NCI-H82 (cell line): ENCODE measurements at places on chromosomes 3 and 15.
A peak's percentile ranks its signal among the peaks of the same experiment; 100 is the strongest.

GRCh38 chr3:27720899-27721716 lies 1.0 kb downstream of the EOMES start:
- no peak for DNase-seq

DNA sequence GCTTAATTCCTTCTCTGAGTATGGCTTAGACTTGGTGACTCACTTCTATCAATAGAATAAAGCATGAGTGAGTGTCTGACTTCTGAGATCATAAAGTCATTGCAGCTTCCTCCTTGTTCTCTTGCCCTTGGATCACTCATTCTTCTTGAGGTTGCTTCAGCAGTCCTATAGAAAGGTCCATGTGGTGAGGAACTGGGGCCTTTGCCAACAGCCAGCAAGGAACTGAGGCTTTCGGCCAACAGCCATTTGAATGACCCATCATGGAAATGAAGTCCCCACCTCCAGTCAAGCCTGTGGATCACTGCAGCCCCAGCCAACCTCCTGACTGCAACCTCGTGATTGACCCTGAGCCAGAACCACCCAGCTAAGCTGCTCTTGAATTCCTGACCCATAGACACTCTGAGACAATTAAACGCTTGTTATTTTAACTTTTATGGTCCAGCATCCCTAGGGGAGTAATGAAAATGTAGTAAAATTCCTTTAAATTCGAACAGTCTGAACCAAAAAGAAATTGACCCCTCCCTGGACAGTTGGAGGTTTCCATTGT lies 84.5 kb downstream of the WDR76 start:
- DNase-seq, result no peak

GRCh38 chr15:26866298-26867199 lies at the start of gene GABRA5:
Gene GABRA5, plus strand, starts transcription at chr15:26867062. Its CDS starts 2,187 bp downstream, at chr15:26869249.
- peak; percentile 83 for DNase-seq

- no peak for DNase-seq
Observed at GRCh38 chr15:42100021-42100800, 5.8 kb upstream of the PLA2G4D start.

- DNase-seq, result no peak
Observed at GRCh38 chr15:89051875-89052274, 36.4 kb upstream of the ABHD2 start.

DNA sequence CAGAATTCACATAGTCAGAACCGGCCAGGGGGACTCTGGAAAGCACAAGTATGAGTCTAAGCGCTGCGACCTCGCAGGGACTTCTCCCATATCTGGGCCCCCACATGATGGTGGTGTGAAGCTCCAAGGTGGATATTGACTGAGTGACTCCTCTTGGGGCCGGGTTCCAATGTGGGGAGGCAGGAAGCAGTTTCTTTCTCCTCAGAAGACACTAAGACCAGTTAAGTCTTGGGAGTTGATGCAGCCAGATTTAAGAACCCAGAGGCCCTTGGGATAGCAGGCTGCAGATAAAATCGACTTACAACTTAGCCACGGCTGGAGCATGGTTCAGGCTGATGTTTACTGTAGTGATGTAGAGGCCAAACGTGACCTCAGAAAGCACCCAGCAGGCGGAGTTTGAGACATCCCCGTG lies 55.4 kb upstream of the KLF13 start:
- DNase-seq, result no peak

DNA sequence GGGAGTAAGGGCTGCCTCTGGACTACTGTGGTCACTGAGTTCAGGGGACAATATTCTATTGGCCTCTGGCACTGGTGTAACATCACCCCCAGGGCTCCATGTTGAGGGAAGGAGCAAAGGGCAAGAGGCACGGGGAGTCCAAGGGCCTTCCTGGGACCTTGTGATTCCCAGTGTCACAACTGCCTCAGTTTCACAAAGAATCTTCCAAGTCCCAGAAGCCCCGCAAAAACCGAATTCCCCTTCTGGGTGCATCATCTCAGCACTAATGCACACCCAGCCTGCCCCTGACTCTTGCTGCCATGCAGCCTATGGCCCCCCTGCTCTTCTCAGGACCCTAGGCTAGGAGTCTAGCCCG lies 5.5 kb downstream of the AMOTL2 start:
- no peak for DNase-seq

DNA sequence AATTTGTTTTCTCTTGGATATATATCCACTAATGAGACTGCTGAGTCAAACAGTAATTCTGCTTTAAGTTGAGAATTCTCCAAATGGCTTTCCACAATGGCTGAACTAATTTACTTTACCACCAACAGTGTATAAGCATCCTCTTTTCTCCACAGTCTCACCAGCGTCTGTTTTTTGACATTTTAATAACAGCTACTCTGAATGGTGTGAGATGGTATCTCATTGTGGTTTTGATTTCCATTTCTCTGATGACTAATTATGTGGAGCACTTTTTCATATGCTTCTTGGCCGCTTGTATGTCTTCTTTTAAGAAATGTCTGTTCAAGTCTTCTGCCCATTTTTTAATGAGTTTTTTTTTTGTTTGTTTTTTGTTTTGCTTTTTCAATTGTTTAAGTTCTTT lies 206.2 kb downstream of the CTNNB1 start:
- DNase-seq, result no peak

DNA sequence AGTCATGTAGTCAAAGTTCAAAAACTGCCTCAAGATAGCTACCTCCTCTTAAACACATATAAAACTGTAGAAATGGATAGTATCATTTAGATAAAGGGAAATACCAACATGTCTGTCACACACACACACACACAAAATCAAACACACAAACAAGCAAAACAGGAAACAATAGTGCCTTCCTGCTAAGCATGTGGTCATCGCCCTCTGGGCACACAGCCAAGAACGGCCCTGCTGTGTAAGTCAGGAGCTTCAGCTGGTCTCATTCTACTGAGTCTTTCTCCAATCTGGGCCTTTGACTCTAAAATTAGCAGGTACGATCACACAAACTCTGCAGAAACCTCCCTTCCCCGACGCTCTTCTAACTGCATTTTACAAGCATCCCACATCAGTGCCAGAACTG lies 272.2 kb upstream of the CHRNA7 start:
- DNase-seq, result peak; percentile 56

GRCh38 chr15:38455092-38455491 lies 1.2 kb downstream of the FAM98B start:
- peak; percentile 5 for DNase-seq

- DNase-seq, result no peak
Observed at GRCh38 chr3:108664266-108664665, 74.7 kb downstream of the DZIP3 start.

- no peak for DNase-seq
Observed at GRCh38 chr3:81808900-81809299, 47.5 kb upstream of the GBE1 start.

GRCh38 chr15:44836094-44836493 lies 99.8 kb downstream of the TRIM69 start:
- DNase-seq, result no peak

- DNase-seq, result no peak
Observed at GRCh38 chr3:138907539-138907938, 39.4 kb downstream of the FOXL2 start.
